ENCODE measurements at places on chromosomes 5 and 9.
A peak's percentile ranks its signal among the peaks of the same experiment; 100 is the strongest.

- DNase-seq = peak; percentile 70
Observed at GRCh38 chr9:117412006-117412715, 2.7 kb downstream of the ASTN2 start.

- no peak for DNase-seq
Observed at GRCh38 chr9:9286001-9286400, 1326.8 kb downstream of the PTPRD start.

GRCh38 chr5:101153526-101153925 lies 250.4 kb upstream of the ST8SIA4 start:
- DNase-seq = no peak

DNA sequence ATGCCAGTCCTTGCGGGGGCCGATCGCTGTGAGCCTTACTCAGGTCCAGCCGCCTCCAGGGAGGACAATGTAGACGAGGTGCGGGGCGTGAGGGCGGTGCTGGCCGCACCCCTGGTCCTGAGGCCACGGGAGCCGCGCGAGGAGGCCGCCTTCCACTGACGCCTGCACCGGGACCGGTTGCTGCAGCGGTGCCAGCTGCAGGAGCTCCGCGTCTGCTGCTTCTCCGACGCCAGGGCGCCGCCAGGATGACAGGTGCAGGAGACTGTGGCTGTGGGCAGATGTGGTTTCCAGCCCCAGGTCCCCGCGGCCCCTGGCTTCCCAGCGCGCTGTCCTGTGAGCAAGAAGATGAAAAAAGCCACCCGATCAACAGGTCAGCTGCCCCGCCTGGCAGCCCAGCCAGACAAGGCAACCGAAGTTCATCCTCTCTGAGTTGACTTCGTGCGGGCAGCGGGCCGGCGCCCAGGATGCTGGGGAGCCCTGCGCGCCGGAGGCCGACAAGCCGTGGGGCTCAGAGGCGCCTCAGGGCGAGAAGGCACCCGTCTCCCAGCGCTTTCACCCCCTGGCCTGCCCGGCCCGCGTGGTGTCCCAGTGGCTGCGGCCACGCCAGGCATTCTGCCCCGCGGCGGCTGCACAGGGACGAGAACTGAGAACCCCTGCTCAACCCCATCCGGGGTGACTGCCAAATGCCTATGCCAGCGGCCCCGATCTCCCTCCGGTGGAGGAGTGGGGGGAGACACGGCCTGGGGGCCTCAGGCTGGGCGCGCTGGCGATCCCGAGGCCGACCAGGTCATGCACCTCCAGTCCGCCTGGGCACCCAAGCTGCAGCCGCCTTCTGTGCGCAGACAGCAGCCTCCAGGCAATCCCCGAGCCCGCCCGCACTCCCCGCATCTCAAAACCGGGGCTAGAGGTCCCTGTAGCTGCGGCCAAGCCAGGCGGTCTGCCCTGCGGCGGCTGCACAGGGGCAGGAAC lies 43.4 kb upstream of the BICD2 start:
- DNase-seq = peak; percentile 27

DNA sequence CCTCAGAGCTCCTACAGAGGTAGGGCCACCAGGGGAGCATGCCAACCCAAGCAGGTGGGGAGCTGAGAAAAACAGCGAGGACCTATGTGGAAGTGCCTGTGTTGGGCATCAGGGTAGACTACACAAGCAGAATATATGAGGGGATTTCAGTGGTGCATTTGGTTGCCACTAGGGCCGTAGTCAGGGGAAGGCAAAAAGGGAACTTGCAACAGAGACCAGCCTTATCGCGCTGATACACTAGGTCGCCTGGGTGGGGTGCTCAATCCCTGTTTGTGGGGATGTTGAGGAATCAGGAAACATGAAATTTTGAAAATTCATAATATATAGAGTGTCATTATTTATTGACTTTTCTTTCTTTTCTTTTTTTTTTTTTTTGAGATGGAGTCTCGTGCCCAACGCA lies 370.9 kb upstream of the PRR16 start:
- no peak for DNase-seq

DNA sequence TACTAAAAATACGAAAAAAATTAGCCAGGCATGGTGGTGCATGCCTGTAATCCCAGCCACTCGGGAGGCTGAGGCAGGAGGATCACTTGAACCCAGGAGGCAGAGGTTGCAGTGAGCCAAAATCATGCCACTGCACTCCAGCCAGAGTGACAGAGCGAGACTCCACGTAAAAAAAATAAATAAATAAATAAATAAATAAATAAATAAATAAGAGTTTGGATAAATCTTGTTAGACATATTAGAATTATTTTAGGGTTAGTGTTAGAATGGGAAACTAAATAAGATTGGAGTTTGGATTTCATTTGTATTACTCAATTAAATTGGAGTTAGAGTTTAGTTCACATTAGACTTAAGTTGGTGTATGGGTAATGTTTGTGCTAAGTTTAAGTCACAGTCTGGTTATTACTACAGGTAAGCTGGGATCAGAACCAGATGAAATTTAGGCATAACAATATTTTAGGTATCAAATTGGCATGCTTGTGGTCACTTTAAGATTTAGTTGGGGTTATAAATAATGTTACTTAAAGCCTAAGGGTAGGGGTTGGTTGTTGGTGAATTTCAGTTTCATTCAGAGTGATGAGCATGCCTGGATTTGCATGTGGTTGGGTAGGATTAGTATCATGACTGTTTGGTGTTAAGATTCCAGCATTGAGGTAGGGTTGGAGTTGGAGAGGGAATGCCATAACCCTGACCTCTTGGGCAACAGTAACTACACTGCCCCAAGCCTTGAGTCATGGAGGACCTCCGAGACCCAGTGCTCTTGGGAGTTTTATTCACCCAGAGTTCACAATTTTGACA lies 3.3 kb downstream of the OR5C1 start:
- DNase-seq = no peak

DNA sequence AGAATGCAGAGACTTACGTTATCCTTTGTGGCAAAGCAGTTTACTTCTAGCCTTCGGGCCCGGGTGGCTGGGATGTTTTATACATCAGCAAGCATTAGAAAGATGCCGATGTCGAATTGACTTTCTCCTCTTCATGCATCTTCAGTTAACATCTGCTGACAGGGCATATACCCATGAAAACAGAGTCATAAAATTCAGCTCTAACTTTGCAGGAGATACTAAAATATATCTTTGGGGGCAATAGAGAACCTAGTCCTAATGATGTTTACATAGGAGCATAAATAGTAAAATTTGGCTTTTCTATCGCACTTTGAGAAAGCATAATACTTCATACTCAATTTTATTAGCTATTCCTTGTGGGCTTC lies 247.9 kb downstream of the PRELID2 start:
- DNase-seq = no peak

DNA sequence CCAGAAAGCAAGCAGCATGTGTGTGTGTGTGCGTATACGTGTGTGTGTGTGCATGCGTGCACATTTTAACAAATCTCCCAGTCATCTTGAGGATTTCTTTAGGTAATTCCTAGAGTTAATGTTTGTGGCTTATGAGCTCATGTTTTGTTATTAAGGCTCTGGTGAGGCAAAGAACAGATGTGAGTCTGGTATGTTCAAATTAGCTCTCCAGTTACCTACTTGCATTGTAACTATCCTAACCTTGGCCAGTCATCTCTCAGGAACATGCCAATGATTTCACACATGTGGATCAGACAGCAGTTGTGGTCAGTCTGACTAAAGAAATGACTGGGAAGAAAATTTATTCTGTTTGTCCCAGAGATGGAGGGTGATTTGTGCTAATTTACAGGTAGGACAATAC lies 163.1 kb downstream of the IZUMO3 start:
- no peak for DNase-seq

- no peak for DNase-seq
Observed at GRCh38 chr5:80190960-80191359, 64.9 kb downstream of the SERINC5 start.

- no peak for DNase-seq
Observed at GRCh38 chr5:97836816-97837215, 653.8 kb upstream of the RIOK2 start.

DNA sequence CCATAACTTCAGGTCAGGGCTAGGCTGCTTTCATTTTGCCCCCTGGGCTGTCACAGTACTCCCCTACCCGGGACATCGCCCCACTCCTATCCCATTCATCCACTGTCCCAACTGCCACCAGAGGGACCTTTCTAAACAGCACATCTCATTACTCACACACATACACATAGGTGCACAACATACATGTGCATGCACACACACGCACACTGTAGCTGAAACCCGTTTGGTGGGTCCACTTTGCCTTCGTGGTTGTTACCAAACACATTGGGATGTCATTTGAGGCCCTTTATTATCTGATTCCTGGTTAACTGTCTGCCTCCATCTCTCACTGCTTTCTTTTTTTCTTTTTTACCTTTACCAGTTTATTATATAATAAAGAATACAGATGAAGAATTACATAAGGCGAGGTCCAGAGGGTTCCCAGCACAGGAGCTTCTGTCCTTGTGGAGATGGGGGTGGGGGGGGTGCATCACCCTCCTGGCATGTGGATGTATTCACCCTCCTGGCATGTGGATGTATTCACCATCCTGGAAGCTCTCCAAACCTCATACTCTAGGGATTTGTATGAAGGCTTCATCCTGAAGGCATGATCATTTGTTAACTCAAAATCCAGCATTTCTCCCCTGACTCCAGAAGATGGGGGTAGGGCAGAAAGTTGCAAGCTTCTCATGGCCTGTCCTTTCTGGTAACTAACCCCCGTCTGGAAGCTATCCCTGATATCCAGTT lies 186.0 kb downstream of the GOLPH3 start:
- no peak for DNase-seq

DNA sequence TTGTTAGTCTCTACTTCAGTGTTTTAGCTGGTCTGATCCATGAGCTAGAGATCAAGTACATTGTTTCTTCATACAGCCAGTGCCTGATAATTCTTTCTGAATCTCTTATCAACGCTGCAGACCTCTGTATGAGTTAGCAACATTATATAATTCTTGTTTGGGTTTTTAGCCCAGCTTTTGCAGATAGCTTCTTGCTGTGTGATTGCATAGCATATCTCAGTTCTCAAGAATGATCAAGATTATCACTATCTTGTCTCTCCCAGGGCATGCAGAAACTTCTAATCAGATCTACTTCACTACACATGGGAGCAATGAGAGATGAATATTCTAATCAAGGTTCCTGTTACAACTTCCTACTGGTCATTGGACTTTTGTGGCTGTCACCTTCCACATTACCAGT lies 158.3 kb downstream of the FAM174A start:
- DNase-seq = no peak

GRCh38 chr5:158619083-158619788 lies 480.5 kb downstream of the EBF1 start:
- DNase-seq = no peak

DNA sequence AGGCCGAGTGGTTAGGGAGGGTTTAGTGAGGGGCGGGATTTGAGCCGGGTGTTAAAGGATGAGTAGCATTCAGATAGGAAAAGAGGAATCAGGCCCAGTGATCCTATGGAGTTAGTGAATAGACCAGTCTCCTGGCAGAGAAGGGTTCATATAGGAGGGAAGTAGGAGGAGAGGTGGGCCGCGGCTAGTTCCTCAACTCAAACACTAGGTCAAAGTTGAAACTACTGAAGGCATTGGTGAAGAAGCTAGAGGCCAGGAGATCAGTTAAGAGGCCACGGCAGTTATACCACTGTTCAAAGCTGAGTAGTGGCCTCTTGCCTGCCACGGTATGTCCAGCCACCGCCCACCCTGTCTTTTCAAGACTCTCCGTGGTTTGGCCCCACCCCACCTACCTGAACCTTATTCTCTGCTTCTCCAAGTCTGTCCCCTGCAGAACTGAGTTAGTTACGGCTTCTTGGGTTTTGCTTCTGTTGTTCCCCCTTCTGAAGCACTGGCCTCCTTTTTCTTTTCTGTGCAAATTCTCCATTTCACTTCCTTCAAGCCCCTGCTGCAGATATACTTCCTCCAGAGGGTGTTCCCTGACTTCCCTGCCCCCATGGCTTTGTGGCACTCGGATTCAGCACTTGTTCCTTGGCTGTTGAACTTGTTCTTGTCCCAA lies 1.8 kb downstream of the ZBTB34 start:
- no peak for DNase-seq

GRCh38 chr5:137152616-137153015 lies 346.5 kb downstream of the SPOCK1 start:
- no peak for DNase-seq

DNA sequence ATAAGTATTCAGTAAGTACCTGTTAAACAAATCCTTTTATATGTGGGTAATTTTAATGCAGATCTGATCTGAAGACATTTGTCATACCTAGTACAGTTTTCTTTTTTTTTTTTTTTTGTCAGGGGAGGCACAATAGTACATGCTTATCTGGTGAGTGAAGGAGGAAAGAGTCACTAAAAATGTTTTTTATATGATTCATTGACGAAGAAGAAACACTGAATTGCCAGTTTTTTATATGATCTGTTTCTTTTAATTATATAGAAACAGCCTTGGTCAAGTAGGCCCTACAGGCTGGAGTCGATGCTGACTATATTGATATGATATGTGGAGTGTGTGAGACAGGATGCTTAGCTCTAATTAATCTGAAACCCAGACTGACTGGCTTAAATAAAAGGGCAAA lies 315.2 kb downstream of the PSAT1 start:
- no peak for DNase-seq
